Osteoblast (primary cell): ENCODE measurements at places on chromosomes 3 and 15. TPM values are rescaled to one million over a fixed set of nuclear protein-coding genes. Genes with fewer than 3 reads are reported as not detected.

- peak; percentile 30 for DNase-seq
These were observed 324.0 kb downstream of the TBL1XR1 start for GRCh38 chr3:176873261-176873660.

DNA sequence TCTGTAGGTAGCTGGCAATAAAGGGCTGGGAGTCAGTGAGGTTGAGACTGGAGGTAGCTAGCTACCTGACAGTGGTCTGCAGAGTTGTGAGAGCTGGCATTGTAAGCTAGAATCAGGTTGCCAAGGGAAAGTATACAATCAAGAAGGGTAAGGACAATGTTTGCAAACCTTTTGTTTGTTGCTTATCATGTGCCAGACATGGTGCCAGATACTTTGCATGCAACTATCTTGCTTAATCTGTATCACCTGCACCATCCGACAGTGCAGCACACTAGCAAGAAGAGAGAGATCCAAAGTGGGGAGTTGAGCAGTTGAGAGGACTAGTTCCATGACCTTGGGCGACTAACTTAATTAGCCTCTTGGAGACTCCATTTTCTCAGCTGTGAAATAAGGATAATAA lies 236.4 kb downstream of the PDCD6IP start:
- peak; percentile 18 for DNase-seq

- DNase-seq = peak; percentile 99
These were observed 73.4 kb downstream of the CPN2 start for GRCh38 chr3:194277786-194278130.

GRCh38 chr3:66303491-66303901 lies 82.7 kb downstream of the SLC25A26 start:
- DNase-seq = no peak

GRCh38 chr3:191260431-191261303 lies 61.6 kb downstream of the OSTN start:
- no peak for DNase-seq

DNA sequence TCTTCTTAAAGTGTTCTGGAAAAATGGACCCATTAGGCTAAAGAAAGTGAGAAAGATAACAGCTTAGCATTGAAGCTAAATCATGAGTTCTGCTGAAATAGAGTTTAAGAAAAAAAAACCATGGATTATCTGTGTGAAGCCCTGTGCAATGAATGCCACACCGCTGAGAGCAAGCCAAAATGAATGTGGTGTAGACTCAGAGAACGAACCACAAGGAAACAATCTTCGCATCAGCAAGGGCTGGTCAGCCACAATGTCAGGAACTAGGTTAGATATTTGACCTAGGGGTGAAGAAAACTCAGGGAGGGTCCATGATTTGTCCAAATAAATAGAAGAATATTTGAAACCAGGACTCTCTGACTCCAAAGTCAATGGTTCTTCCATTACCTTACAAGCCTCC lies 91.4 kb upstream of the MEX3B start:
- DNase-seq = no peak

DNA sequence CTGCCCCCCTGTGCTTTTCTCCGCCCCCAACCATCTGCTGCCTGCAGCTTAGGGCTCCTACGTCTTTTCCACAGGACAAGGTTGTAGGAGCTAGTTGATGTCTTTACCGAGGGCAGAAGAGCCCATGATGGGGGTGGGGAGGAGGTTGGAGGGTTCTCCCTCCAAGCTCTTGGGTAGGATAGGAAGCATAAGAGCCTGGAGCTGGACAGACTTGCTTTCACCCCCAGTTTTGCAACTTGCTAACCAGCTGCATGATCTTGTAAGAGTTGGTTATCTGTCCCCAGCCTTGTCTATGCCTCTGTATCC lies 856 bp downstream of the ABCF3 start:
- DNase-seq = peak; percentile 72

GRCh38 chr15:29821416-29822099 lies 710 bp downstream of the TJP1 start:
- DNase-seq = peak; percentile 92

ARPP21 gene
- total RNA-seq = not detected in 2 replicates

EOMES gene
- total RNA-seq = under 0.01 TPM in 1 of 2 replicates, not detected in the other
